ENCODE measurements at places on chromosomes 1 and 21. TPM values are rescaled to one million over a fixed set of nuclear protein-coding genes. Genes with fewer than 3 reads are reported as not detected.

DNA sequence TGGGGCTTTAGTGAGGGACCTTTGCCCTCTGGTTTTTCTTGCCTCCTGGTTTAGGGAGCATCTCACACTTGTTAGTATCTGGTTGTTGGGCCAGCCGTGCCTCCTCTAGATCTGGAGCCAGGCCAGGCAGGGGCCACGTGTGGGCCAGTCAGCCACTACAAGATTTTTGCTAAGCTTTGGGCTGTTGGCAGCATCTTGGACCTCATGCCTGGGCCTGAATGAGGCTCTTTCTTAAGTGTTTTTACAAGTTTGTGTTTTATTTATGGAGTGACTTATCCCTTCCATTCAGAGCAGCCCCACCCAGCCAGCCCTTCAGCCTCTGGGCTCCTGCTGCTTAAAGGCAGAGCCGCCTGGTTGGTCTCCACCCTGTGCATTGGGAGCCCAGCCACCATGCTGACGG is 1.6 kb upstream of the SH3BGRL3 start:
- peak overlapping the region; percentile 99 for H3K27ac ChIP-seq
- peaks cover 82% of the 10 kb centered on the region for H3K4me1 ChIP-seq
- DNase-seq: peak; percentile 92
- peaks cover 33% of the 10 kb centered on the region for H3K36me3 ChIP-seq
- no peaks in the 10 kb centered on the region for H3K27me3 ChIP-seq

CTPS1 gene
- total RNA-seq: 63.4 TPM

NLRP3 gene
- 0.40 TPM for total RNA-seq

- no peaks in the 10 kb centered on the region for H3K4me1 ChIP-seq
- no peaks in the 10 kb centered on the region for H3K36me3 ChIP-seq
- H3K27me3 ChIP-seq: peaks cover 64% of the 10 kb centered on the region
- no peak overlapping the region for H3K27ac ChIP-seq
- no peak overlapping the region for H3K4me3 ChIP-seq
Measured at GRCh38 chr1:2628933-2629626, 3.7 kb downstream of the MMEL1 start.

DNA sequence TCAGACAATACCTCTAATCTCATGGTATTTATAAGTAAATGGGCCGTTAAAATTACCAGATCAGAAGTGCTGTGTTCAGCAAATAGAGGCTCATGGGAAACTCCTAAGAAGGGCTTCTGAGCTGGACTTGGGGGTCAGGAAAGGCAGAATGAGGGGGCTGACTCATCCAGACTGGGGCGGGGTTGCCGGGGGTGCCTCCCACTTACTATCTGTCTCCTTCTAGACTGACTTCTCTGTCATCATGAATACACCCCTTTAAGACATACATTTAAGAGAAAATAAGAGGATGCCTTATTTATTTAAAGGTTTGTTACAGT is 96.0 kb upstream of the ERRFI1 start:
- no peak overlapping the region for H3K27ac ChIP-seq
- H3K36me3 ChIP-seq: no peaks in the 10 kb centered on the region
- no peaks in the 10 kb centered on the region for H3K27me3 ChIP-seq
- peaks cover 14% of the 10 kb centered on the region for H3K4me1 ChIP-seq

MSH4 gene
- total RNA-seq: not detected

GRCh38 chr1:60090655-60091054 is 17.1 kb upstream of the C1orf87 start:
- H3K27ac ChIP-seq: no peak overlapping the region
- H3K4me1 ChIP-seq: no peaks in the 10 kb centered on the region
- H3K4me3 ChIP-seq: no peak overlapping the region
- no peaks in the 10 kb centered on the region for H3K36me3 ChIP-seq

GRCh38 chr21:23968722-23969647 is 1638.3 kb downstream of the MRPL39 start:
- DNase-seq: peak; percentile 93
- H3K27ac ChIP-seq: no peak overlapping the region
- H3K4me1 ChIP-seq: peaks cover 7% of the 10 kb centered on the region
- H3K27me3 ChIP-seq: no peaks in the 10 kb centered on the region

OR2L8 gene
- not detected for total RNA-seq

NCAM2 gene
- total RNA-seq: 2.4 TPM

DNA sequence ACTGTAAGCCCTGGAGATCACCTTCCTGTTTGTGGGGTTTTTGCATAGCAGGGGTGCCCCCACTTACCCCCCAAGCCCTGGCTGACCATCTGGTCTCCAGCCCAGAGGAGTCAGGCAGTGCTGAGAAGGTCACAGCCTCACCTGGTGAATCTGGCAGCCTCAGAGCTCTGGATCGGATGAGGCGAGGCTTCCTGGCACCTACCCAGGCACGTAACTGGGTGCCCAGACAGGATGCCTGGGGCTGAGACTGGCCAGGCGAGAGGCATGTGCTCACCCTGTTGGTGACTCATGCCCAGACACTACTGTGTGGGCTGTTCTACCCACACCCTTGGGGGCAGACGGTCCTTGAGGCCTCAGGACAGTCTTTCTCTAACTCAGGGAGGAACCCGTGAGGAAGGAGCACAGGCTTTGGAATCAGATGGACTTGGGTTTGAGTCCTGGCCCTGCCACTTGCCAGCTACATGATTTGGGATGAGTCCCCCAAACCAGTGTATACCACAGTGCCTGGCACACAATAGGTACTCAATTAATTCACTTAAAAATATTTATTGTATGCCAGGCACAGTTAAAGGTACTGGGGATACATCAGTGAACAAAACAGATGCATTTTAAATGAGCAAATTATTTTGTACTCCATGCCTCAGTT is 15.1 kb upstream of the PADI3 start:
- H3K27me3 ChIP-seq: no peaks in the 10 kb centered on the region
- H3K4me1 ChIP-seq: peaks cover 55% of the 10 kb centered on the region
- peak overlapping the region; percentile 38 for H3K4me3 ChIP-seq
- DNase-seq: peak; percentile 99

ZNF593OS gene
- not detected for total RNA-seq

DNA sequence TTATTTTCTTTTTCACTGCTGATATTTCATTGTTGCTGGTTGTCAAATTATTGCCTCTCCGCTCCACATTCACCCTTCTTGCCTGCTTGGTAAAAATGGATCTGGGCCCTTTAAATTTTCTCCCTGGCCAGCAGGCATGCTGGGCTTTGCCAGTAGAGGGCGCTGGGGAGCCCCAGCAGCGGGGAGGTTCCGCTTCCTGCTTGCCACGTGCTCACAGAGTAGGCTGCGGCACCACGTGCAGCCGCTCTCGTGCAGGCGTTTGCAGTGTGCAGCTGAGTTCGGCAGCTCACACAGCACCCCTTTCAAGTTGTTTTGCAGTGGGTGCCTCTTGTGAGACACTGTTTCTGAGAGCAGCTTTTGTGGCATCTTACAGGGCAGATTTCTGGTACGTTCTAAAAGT is at the start of gene ACTL8:
Gene ACTL8 (plus strand): TSS at position 214 of the 400 bp plus-strand sequence. CDS start 67,676 bp downstream, outside the sequence.
- no peaks in the 10 kb centered on the region for H3K4me1 ChIP-seq
- no peak within 1 kb of the TSS for H3K27ac ChIP-seq
- H3K4me3 ChIP-seq: no peak within 1 kb of the TSS

- no peak within 1 kb of the TSS for H3K27ac ChIP-seq
- no peaks in the 10 kb centered on the region for H3K36me3 ChIP-seq
- peaks cover 13% of the 10 kb centered on the region for H3K4me1 ChIP-seq
- no peak for DNase-seq
Measured at GRCh38 chr1:201112173-201112731, at the start of gene CACNA1S. Gene CACNA1S, minus strand, starts transcription at chr1:201112426. Its CDS starts 87 bp downstream, at chr1:201112339.

LMX1A gene
- not detected for total RNA-seq

WNT2B gene
- 0.46 TPM for total RNA-seq

KLF17 gene
- total RNA-seq: 0.58 TPM

DNA sequence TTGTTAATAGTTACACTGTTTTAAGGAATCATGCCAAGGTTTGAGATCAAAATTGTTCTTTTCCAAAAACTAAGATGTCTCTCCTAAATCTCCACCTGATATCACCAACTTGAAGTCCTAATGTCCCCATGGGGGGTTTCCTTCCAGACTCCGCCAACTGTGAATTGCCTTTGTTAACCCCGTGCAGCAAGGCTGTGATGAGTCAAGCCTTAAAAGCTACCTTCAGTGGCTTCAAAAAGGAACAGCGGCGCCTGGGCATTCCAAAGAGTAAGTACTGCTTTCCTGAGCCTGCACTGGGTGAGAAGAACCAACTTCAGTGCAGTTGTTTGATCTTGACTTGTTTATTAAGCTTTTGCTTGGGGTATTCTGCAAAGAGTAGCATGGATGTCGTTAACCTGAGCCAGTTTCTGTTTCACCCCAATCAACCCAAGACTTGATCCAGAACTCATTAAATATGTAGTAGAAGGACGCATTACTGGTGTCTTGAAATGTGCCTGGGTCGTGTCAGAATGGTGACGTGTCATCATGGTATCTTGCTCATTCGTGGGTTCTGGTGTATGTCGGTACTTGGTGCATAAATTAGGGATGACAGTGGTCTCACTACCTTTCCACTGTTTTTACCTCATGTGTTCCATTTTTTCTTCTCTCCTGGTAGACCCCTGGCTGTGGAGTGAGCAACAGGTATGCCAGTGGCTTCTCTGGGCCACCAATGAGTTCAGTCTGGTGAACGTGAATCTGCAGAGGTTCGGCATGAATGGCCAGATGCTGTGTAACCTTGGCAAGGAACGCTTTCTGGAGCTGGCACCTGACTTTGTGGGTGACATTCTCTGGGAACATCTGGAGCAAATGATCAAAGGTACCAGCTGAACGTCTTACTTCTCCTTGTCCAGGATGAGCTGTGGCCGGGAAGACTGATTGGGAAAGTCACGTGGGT is 8.7 kb downstream of the ETS2 start:
- peaks cover 80% of the 10 kb centered on the region for H3K36me3 ChIP-seq
- no peak for DNase-seq
- peaks cover 86% of the 10 kb centered on the region for H3K4me1 ChIP-seq
- H3K27me3 ChIP-seq: no peaks in the 10 kb centered on the region
- H3K4me3 ChIP-seq: no peak overlapping the region

- H3K36me3 ChIP-seq: no peaks in the 10 kb centered on the region
- peak; percentile 64 for DNase-seq
- H3K4me3 ChIP-seq: no peak overlapping the region
- no peak overlapping the region for H3K27ac ChIP-seq
- H3K4me1 ChIP-seq: peaks cover 18% of the 10 kb centered on the region
- no peaks in the 10 kb centered on the region for H3K27me3 ChIP-seq
Measured at GRCh38 chr1:175150596-175151319, 41.8 kb downstream of the KIAA0040 start.

DNA sequence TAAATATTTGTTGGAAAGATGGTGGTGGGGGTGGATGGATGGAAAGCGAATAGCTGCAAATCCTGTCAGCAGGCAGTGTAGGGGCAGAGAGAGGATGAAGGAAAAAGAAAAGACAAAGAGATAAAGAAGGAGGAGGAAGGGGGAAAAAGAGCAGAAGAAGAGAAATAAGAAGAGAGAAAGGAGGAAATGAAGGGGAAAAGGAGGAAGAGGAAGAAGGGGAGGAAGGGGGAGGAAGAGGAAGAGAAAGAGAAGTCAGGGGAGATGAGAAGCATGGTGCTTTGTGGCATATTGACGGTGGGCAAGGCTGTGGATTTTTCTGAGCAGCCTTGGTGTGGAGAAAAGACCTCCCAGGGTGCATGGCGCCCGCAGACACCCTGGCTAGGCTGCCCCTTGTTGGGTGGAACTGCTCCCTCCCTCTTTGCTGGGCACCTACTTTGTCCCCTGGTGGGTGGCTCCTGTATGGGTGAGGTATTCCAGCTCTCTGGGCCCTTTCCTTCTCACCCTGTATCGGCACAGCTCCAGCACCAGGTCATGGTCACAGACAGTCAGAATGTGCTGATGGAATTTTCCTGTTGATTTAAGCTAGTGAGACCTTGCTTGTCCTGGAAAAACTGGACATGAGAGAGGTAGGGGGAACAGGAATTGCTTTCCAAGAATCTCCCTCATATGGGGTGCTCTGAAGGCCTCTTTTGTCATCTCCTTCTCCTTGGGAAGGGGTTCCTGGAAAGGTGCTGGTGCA is 45.7 kb upstream of the TLR5 start:
- no peak overlapping the region for H3K4me3 ChIP-seq
- peaks cover 31% of the 10 kb centered on the region for H3K4me1 ChIP-seq
- H3K36me3 ChIP-seq: no peaks in the 10 kb centered on the region
- no peaks in the 10 kb centered on the region for H3K27me3 ChIP-seq

GRCh38 chr1:40401473-40402201 is 28.1 kb downstream of the SMAP2 start:
- no peaks in the 10 kb centered on the region for H3K27me3 ChIP-seq
- H3K27ac ChIP-seq: no peak overlapping the region
- DNase-seq: no peak
- no peak overlapping the region for H3K4me3 ChIP-seq

DNA sequence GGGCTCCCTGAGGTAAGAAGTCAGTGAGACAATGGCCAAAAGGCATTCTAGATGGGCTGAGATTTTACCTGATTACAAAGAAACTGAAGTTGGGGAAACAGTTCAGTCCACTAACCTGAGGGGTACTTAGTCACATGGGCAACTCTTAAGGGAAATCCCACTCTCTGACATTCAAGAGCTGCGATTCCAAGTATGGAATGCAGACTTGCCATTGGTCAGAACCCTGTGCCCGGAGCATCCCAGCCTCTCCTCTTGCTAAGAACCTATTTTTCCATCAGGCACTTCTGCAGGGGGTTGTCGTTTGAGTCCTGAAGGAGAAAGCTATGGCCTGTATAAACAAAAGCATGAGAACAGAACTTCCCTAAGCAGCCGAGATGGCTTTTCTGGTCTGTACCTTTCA is 434.9 kb upstream of the DAB1 start:
- no peaks in the 10 kb centered on the region for H3K36me3 ChIP-seq
- H3K4me1 ChIP-seq: no peaks in the 10 kb centered on the region
- H3K4me3 ChIP-seq: no peak overlapping the region

- peaks cover 41% of the 10 kb centered on the region for H3K4me1 ChIP-seq
- peak overlapping the region; percentile 64 for H3K4me3 ChIP-seq
- DNase-seq: no peak
- no peaks in the 10 kb centered on the region for H3K36me3 ChIP-seq
- H3K27ac ChIP-seq: peak overlapping the region; percentile 30
Measured at GRCh38 chr1:23554127-23554480, 5.2 kb downstream of the ID3 start.

- H3K4me1 ChIP-seq: no peaks in the 10 kb centered on the region
- no peaks in the 10 kb centered on the region for H3K27me3 ChIP-seq
- no peak overlapping the region for H3K27ac ChIP-seq
- no peak for DNase-seq
Measured at GRCh38 chr1:43573066-43573800, 42.5 kb downstream of the PTPRF start.

- H3K4me1 ChIP-seq: peaks cover 35% of the 10 kb centered on the region
- no peak overlapping the region for H3K4me3 ChIP-seq
- H3K27me3 ChIP-seq: no peaks in the 10 kb centered on the region
- no peak for DNase-seq
- H3K27ac ChIP-seq: peak overlapping the region; percentile 57
Measured at GRCh38 chr21:43978060-43978459, 34.0 kb upstream of the TRAPPC10 start.

DNA sequence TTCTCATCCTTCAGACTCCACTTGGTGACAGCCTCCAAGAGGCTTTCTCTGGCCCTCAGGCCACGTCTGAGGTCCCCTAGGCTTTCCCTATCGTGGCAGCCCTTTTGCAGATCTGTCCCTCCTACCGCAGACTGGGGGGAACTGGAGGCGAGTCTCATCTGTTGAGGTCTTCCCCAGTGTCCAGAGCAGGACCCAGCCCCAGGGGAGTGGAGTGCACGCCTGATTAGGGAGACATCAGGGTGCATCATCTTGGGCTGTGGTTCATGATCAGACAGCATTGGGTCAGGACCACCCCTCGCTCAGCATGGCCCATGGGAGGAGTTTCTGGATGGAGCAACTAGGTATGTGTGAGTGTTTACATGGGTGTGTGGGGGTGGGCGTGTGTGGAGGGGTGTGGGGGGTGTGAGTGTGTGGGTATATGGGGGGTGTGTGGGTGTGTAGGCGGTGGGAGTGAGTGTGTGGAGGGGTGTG is 8.5 kb upstream of the MATN1 start:
- H3K4me3 ChIP-seq: no peak overlapping the region
- H3K36me3 ChIP-seq: no peaks in the 10 kb centered on the region
- no peak overlapping the region for H3K27ac ChIP-seq
- no peaks in the 10 kb centered on the region for H3K4me1 ChIP-seq
- no peak for DNase-seq
